Stimulated activated CD4-positive, alpha-beta T cell treated with anti-CD3 and anti-CD28 coated beads, Interleukin-15, amount 100 ng/mL, for 1 hour (primary cell): ENCODE measurements at places on chromosomes 7 and 10.

DNA sequence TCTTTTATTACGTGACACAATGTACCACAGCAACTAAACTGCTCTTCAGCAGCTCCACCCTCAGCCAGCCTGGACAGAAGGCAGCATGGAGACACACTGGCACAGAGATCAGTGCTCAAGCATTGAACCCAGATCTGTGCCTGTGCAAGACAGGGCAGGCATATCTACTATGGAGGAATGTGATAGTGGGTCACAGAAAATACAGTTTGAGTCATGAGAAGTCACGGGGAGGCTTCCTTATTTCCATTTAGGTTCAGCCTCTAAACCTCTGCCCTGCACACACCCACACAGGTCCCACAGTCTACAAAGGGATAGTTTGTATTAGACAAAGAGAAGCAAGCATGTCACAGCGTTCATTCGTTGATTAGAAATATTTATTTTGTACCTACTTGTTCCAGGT is 187.4 kb upstream of the AGR3 start:
- DNase-seq, result no peak

DNA sequence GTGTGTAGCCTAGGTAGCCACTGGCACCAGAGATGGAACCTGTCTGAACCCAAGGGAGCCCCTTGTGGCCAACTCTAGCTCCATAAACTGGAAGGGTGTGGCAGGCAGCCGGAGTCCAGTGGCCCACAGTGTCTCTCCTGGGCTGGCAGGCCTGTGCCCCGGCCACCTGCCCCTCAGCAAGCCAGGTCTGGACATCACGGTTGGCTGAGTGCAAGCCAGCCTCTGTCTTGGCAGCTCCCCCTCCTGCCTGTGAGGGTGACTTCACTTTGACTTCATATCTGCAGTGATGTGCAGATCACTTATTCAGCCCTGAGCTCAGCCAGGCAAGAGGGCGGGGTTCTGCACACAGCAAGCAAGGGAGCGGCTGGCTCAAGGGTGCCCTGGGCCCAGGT is 1.3 kb upstream of the RET start:
- no peak for DNase-seq

- no peak for DNase-seq
Observed at GRCh38 chr7:151560243-151560642, 40.5 kb upstream of the RHEB start.

DNA sequence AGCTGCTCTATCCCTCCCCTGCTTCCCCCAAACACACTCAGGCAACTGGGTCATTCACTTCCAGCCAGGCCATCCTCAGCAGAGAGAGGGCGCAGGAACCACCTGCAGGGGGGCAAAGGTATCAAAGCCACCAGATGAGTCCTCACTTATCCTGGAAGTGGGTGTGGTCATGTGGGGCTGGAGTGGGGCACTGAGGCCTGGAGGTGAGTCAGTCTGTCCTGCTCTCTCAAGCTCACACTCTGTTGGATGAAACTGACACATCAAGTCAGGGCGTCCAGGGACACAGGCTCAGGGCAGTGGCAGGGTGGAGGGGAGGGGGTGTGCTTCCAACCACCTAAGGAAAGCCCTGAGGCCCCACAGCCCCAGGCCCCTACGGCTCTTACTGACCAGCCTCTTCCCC is 8.0 kb upstream of the ELFN1 start:
- no peak for DNase-seq

DNA sequence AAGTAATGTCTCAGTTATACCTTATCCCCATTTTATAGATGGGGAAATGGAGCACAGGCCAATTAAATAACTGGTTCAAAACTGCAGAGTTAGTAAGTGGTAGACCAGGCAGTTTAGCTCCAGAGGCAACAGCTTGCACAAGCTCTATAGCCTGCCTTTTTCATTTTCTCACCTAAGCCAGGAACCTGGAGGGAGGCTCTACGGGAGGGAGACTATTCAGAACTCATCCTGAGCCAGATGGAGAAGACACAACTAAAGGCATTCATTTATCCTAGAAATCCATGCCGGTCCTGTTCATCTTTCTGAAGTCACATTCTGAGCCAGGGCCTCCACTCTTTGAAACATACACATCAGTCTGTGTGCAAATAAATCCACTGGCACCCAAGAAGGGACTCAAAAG is 103.2 kb downstream of the CALN1 start:
- DNase-seq, result no peak

- no peak for DNase-seq
Observed at GRCh38 chr7:114415064-114415989, 712 bp downstream of the FOXP2 start.

DNA sequence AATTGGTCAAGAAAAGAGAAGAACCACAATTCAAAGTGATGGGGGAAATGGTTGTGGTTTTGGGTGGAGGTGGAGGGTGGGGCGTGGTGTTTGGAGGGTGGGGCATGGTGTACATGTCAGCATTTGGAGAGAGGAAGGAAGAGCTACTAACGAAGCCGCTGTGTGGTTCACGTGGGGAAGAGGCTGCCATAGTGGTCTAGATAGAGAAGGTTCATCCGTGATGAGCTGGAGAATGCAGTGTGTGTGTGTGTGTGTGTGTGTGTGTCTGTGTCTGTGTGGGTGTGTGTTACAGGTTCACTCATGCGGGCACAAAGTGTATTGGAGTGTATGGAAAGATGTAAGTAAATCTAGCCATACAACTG is 6.1 kb upstream of the VCL start:
- peak; percentile 52 for DNase-seq

GRCh38 chr10:81179805-81180452 is 642.2 kb downstream of the SH2D4B start:
- no peak for DNase-seq

DNA sequence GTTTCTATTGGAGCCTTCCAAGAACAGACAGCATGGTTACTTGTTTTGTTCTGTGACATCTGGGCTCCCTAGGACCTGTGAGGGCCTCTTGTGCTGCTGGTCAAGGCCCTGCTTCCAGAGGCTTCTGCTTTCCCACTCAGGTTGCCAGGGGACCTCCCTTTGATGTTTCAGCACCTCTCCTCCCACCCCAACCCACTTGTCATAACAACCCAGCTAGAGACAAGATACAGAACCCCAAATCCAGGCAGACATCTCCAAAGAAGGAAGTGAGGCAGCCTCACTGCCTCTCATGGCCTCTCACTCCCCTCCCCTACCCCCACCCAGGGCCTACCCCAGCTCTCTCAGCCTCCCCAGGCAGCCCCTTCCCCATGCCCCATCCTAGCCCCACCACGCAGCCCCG is 11.3 kb downstream of the NFKB2 start:
- no peak for DNase-seq

DNA sequence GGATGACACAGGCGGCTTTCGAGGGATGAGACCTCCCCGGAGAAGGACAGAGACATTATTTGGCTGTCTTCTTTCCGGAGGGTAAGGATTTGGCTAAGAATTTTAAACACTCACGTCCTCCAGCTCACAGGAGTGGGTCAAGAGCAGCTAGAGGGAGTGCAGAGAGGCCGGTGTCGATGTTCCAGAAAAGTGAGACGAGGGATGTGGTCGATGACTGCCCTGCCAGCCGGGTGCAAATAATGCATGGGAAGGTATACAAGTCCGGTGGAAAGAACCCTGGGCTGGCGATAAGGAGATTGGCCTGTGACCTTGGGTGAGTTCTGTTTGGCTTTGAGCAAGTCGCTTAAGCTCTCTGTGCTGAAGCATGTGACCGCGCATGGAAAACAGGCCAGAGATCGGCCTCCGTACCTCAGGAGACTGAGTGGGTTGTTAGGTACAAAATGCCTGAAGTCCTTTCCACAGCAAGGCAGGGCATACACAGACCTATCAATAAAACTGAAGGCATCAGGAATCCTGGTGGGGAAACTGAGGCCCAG is 149.1 kb downstream of the UBE2H start:
- no peak for DNase-seq
